ENCODE measurements at places on chromosomes 7 and 10. TPM values are rescaled to one million over a fixed set of nuclear protein-coding genes. Genes with fewer than 3 reads are reported as not detected.
A peak's percentile ranks its signal among the peaks of the same experiment; 100 is the strongest.

DNA sequence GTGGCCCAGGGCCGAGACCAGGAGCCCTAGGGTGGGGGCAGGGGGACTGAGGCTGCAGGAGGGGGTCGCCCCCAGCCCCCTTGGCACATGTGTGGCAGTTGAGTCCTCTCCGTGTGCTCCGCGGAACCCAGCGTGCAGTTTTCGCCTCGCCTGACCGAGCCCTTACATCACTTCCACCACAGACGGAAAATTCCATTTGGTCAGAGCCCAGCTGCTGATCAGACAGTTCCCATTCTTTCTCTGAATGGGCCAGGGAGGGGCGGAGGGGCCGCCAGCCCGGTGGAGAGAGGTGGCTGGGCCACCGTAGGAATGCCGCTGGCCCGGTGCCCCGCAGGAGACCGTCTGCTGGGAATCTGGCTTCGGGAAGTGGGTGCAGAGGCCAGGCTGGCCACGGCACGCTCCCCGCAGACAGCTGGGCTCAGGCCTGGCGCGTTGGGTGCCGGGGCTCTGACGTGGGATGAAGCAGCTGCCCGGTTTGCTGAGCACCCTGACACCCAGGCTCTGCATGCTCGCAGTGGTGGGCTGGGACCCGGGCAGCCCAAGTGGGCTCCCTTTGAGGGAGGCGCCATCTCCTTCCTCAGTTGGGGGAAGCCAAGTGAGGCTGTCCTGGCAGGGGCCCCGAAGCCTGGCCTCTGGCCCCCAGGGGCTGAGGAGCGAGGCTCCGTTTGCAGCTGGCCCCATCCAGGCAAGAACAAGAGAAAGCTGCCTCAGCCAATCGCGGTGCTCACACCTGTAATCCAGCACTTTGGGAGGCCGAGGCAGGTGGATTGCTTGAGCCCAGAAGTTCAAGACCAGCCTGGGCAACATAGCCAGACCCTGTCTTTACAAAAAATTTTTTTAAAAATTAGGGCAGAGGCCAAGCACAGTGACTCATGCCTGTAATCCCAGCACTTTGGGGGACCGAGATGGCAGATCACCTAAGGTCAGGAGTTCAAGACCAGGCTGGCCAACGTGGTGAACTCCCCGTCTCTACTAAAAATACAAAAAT, 9.9 kb downstream of the TTYH3 start:
- DNase-seq, result peak; percentile 95

Gene ITGA8
- 7.3 TPM for polyA plus RNA-seq

DNA sequence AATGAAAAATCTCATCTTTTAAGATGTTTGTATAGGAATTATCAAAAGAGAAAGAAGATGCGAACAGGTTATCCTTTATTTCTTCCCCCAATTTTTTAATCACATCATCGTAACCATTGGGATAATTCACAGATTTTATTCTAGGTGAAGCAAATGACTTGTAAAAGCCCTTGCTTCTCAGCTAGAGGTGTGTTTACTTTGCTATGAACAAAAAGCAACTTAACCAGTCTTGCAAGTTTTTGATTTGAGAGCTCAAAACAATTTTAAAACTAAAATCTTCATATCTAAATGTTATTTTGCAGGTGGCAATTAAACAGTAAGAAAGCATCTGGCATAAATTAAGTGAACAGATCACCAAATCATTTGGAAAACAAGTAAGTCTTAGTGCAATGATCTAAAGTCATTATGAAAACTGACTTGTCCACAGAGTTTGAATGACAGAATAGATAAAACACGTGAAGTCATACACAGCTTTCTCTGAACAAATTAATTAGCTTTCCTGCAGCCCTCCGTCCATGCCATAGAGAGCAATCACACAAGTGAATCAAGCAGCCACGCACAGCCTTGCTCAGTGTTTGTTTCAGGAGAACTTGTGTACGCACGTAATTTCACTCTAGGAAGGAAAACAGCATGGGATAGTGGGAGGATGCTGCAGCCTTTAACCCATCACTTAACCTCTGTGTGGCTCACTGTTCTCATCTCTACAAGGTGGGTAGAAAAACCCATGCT, 85.0 kb upstream of the ZNF800 start:
- DNase-seq, result no peak

- peak; percentile 25 for DNase-seq
Observed at GRCh38 chr7:135672560-135673359, 10.4 kb downstream of the STMP1 start.

DNA sequence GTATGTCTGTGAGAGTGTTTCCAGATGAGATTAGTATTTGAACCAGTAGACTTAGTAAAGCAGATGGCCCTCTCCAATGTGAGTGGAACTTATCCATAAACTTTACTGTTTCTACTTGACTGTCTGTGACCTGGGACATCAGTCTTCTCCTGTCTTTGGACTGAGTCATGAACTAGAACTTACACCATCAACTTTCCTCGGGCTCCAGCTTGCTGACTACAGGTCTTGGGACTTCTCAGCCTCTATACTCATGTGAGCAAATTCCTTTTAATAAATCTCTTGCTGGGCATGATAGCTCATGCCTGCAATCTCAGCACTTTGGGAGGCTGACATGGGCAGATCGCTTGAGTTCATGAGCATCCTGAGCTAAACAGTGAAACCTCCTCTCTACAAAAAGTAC, 25.7 kb upstream of the WAPL start:
- DNase-seq, result no peak

- DNase-seq, result no peak
Observed at GRCh38 chr7:83178796-83179195, 16.1 kb upstream of the PCLO start.

DNA sequence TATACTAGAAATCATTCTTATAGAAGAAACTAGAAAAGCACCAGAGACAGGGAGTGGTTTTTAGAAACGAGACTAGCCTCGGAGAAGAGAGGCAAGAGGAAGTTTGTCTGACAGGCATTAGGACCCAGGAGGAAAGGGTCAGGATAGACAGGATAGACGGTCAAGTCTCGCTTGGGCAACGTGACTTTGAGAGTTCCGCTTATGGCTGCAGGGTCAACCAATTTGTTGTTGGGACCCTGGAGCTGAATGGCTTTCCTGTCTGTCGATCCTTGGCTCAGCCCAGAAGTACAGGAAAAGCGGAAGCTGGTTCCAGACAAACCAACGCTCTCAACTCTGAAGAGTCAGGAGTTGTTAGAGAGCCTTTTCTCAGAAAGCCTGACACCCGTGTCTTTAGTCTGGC, 191.2 kb downstream of the FZD1 start:
- DNase-seq, result no peak

Gene MAT1A
- polyA plus RNA-seq, result not detected

DNA sequence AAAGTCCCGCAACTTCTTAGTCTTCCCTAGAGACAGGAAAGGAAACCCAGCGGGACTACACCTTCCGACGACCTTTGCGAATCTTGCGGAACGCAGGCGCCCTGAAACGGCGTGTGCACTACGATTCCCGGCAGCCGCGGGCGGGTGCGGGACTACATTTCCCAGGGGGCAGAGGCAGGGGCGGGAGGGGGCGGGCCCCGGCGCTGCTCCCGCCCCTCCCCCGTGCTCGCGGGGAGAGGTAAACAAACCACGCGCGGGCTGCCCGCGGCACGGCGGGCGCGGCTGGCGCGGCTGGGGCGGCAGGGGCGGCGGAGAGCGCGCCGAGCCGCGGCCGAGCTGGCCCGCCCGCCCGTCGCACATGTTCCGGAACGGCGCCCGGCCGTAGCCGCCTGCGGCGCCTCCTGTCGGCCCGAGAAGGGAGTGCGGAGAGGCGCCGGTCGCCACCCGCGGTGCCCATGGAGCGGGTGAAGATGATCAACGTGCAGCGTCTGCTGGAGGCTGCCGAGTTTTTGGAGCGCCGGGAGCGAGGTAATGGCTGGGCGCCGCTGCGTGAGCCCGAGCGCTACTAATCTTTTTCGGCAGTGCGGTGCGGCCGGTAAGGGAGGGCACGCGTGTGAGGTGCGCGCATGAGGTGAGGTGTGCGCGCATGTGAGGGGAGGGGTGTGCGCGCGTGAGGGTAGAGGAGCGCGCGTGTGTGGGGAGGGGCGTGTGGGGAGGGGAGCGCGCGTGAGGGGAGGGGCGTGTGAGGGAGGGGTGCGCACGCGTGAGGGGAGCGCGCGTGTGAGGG, 18.5 kb downstream of the MXI1 start:
- DNase-seq, result no peak

- DNase-seq, result no peak
Observed at GRCh38 chr10:100104300-100104699, 22.6 kb upstream of the CPN1 start.

DNA sequence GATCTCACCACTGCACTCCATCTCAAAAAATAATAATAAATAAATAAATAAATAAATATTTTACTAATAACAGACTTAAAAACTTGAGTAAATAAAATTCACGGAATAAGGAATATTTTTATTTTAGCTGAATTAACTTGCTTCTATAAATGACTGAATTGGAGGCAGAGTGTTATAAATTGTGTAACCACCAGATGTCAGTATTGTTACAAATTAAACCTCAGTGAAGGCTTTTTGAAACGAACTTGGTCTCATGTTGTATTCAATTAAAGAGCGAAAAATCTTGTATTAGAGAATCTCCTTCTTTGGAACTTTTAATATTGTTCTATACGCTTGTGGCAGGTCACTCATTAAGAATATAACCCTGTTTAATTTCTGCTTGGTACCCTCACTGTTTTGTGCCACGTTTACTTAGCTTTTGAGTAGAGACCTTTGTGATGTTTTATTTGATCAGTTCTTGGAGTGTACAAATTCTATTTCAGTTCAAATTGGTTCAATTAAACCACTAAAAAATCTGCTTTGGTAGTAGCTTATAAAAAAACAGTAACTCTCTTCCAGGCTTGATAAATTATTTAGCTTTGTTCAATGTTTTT, 45.6 kb upstream of the SCIN start:
- DNase-seq, result peak; percentile 31

- DNase-seq, result no peak
Observed at GRCh38 chr10:5835446-5836095, 22.3 kb upstream of the GDI2 start.

DNA sequence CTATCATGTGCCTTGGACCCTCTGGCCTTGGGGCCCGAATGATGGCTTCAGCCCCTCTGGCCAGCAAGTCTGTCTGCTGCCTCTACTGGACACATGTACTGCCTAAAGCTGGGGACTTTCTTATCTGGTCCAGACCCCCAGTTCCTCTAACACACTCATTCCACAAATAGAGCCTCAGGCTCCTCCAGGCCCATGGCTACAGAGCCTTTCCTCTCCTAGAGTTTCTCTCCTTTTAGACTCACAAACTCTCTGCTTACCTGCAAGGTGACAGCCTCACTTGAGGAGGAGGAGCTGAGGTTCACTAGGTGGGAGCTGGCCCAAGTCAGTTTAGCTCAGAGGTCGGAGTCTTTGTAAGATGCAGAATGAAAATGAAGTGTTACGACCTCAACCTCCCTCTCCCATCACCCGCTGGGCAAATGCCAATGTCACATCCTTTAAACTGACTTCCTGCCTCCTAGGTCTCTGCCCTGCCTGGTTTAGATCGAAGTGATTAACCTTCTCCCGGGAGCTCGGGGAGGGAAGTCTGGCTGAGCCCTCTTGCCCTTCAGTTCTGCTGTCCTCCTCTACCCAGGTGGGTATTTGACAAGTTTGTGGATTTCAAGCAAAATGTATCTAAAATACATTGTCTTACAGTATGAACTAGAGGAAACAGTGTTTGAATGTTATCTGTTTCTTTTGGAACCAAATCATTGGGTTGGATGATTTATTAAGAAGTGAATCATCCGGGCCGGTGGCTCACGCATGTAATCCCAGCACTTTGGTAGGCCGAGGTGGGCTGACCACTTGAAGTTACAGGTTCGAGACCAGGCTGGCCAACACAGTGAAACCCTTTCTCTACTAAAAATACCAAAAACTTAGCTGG, 71.9 kb upstream of the TNS3 start:
- no peak for DNase-seq

DNA sequence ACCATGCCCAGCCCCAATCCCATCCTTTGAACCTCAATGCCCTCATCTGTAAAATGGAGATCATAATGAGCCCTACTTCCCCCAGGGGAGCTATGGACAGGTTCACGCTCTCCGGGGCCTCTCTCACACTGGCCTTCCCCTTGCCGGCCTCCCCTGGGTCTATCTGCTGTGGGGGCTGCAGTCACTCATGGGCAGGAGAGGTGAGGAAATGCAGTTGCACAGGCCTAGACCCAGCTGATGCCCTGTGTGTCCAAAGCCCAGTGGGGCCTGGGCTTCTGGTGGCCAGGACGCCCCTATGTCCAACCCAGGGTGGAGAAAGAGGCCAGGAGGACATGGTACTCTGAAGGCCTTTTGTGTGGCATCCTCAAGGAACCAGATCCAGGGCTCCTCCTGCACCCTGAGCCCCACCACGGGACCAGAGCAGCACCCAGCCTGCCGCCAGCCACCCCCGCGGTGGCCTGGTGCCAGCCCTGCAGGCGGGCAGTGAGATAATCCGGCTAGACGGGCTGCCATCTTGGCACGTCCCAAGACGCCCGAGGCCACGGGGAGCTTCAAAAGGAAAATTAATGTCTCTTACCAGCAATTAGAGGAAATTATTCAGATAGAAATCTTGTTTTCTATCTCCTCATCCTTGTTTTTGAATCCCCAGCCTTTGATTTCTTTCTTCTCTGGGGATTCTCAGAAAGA, 39.0 kb downstream of the MYL10 start:
- no peak for DNase-seq

GRCh38 chr7:24917510-24918239, 62.3 kb downstream of the OSBPL3 start:
- DNase-seq, result no peak

- DNase-seq, result no peak
Observed at GRCh38 chr10:23345861-23346260, 1.3 kb upstream of the C10orf67 start.

Gene STEAP1
- 1.5 TPM for polyA plus RNA-seq
